ENCODE measurements at places on chromosomes 16 and 17.

DNA sequence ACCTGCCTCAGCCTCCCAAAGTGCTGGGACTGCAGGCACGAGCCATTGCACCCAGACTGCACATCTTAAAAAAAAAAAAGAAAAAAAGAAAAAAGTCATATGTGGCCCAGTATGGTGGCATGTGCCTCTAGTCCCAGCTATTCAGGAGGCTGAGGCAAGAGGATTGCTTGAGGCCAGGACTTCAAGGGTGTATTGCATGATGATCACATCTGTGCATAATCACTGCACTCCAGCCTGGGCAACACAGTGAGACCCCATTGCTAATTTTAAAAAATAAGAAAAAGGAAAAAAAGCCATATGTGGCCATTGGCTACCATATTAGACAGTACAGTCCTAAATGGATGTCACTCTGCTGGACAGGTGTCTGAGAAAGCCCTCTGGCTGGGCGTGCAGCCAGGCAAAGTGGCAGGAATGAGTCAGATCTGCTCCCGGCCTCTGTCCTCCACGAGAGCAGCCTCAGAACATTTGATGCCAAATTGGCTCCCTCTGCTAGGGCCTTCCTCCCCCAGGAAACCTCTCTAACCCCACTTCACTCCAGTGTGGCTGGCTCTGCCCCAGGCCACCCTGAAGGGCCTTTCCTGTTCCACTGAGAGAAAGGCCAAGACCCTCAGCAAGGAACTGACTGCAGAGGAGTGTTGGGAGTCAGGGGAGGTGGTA, 14.7 kb downstream of the CA7 start:
- no peak for DNase-seq

GRCh38 chr16:15037745-15038144, 18.1 kb downstream of the NTAN1 start:
- DNase-seq, result no peak

- DNase-seq, result no peak
Observed at GRCh38 chr16:29726845-29727377, 18.9 kb downstream of the C16orf54 start.

DNA sequence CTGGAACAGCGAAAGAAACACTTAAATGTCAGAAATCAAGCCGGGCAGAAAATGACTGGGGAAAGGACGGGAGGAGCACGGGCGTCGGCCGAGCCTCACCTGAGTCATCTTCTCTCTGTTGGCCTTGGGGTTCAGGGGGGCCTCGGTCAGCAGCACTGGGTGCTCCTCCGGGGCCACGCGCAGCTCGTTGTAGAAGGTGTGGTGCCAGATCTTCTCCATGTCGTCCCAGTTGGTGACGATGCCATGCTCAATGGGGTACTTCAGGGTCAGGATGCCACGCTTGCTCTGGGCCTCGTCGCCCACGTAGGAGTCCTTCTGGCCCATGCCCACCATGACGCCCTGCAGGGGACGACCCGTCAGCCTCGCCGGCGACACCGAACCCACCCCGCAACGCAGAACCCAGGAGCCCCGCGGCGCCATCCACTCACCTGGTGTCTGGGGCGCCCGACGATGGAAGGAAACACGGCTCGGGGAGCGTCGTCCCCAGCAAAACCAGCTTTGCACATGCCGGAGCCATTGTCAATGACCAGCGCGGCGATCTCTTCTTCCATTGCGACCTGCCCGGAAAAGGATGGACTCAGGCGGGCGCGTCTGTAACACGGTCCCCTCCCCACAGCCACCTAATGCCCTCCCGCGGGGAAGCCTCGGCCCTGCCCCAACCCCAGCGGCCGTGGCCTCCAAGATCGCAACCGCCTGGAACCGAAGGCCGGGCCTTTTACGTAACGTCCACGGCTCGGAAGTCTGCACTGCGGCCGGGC, 616 bp downstream of the ACTG1 start:
- DNase-seq, result no peak

- no peak for DNase-seq
Observed at GRCh38 chr16:989354-989814, 7.8 kb downstream of the SOX8 start.
